Peyer's patch (tissue), 4 donors: ENCODE measurements at places on chromosomes 12 and 14. TPM values are rescaled to one million over a fixed set of nuclear protein-coding genes. Genes with fewer than 3 reads are reported as not detected.

Gene HOXC4
- total RNA-seq, result 1.9 TPM

DNA sequence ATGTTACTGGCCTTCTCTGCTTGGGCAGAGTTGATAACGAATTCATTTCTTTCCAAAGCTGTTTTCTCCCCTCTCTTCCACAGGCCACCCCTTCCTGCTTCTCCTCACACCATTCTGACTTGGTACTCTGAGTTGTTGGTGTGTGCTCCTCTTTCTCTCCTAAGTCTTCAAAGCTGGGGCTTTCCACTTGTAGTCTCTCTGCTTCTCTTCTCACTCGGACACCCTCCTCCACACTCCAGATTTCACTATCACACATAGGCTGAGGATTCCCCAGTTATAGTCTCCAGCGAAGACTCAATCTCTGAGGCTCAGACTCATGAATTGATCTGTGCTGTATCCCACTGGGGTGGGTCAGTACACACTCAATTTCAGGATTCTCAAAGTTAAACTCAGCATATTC lies 201.0 kb downstream of the SSPN start:
- H3K36me3 ChIP-seq, result no peaks in the 10 kb centered on the region
- no peak for DNase-seq
- no peak overlapping the region for H3K27ac ChIP-seq
- H3K4me1 ChIP-seq, result no peaks in the 10 kb centered on the region
- no peak overlapping the region for H3K4me3 ChIP-seq

Gene EMP1
- 37.1 TPM for total RNA-seq

Gene NEMF
- total RNA-seq, result 171 TPM

DNA sequence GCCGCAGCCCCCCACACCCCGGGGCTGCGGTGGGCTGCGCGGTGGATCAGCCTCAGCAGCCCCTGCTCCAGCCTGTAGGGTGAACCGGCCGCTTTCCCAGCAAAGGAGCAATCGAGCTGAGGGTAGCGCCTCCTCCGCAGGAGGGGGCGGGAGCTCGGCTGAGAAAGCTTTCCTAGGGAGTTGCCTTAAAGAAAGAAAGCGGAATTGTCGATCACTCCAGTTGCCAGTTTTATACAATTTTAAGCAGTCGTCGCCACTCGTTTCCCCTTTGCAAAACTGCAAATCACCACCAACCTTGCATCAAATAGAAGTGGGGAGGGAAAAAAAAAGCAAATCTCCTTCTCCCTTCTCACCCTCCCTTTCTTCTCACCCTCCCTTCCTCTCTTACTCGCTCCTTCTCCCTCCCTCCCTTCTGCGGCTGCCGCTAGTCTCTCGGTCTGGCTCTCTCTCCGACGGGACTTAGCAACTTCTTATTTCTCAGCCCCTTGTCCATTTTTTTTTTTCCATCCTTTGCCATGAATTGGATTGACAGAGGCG lies at the start of gene PDE3A:
TSS of gene PDE3A (plus strand) at position 424 of the 537 bp plus-strand sequence. CDS start 748 bp downstream, outside the sequence.
- H3K27me3 ChIP-seq, result no peaks in the 10 kb centered on the region
- no peak for DNase-seq
- no peaks in the 10 kb centered on the region for H3K36me3 ChIP-seq
- peak within 1 kb of the TSS; percentile 34 for H3K4me3 ChIP-seq
- H3K4me1 ChIP-seq, result no peaks in the 10 kb centered on the region

Gene ANG
- total RNA-seq, result 20.1 TPM

Gene NTF3
- total RNA-seq, result not detected

DNA sequence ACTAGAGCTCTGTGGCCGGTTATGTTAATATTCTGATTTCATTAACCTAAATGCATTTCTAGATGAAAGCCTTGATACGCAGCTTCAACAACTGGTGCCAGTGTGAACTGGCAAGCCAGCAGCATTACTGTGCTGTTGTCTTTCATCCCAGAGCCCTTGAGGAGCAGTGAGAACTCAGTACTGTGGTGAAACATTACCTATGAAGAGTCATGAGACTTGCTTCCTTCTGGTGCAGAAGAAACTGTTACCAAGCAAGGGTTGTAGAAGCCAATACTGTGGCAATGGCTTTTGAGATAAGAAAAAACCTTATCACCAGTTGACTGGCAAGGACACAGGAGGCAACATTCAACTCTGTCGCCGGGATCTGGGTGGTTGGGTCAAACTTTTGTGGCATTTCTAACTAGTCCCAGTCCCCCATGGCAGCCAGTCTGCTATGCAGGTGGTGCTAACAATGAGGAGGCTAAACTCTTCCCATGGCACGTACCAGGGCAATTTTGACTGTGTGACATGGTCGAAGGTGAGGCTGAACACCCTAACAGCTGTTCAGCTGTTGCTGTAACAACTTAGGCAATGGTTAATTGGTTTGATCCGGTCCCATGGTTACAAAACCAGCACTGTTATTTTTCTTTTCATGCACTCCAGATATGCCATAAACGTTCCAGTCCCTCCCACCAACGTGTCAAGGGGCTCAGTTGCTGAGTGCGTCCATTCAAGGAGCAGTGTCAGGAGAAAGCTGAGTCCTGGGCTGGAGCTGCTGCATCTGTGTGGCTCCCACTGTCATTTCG lies 12.6 kb upstream of the LGALS3 start:
- peak overlapping the region; percentile 64 for H3K27ac ChIP-seq
- no peaks in the 10 kb centered on the region for H3K36me3 ChIP-seq
- H3K4me3 ChIP-seq, result no peak overlapping the region

Gene SPIC
- not detected for total RNA-seq

DNA sequence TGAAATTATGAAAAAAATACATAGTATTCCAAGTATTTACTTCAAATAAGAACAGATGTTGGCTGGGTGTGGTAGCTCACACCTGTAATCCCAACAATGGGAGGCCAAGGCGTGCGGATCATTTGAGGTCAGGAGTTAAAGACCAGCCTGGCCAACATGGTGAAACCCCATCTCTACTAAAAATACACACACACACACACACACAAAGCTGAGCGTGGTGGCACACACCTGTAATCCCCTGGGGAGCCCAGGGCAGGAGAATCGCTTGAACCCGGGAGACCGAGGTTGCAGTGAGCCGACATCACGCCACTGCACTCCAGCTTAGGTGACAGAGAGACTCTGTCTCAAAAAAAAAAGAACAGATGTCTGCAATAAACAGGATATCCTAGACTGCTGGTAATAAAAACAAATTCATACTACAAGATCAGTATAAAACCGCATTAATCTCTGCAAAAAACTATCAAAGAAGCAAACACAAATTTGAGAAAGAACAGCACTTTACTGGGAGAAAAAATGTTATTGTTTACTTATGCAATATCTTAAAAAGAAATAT lies 23.8 kb downstream of the EEA1 start:
- H3K36me3 ChIP-seq, result no peaks in the 10 kb centered on the region
- H3K4me3 ChIP-seq, result no peak overlapping the region
- H3K27ac ChIP-seq, result no peak overlapping the region

DNA sequence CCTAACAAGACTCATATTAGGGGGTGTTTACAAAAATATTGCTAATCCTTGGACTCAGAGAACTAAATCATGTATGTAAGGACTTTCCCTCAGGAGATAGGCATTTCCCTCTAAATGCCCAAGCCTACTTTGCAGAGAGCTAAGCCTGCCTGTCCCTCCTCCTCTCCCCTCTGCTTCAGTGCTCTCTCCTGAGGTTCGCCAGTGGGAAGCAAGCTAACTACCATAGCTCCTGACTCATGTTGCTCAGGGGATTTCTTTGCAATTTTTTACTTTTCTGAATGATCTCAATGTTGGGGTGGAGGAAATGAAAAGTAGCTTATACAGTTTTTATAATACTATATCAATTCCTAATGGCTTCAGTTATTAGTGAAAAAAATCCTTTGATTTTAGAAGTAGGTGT lies 29.6 kb downstream of the IFT43 start:
- no peak overlapping the region for H3K4me3 ChIP-seq
- no peaks in the 10 kb centered on the region for H3K4me1 ChIP-seq
- peaks cover 18% of the 10 kb centered on the region for H3K36me3 ChIP-seq
- H3K27ac ChIP-seq, result no peak overlapping the region

- H3K36me3 ChIP-seq, result no peaks in the 10 kb centered on the region
- no peak for DNase-seq
Observed at GRCh38 chr14:21496453-21496852, 14.7 kb downstream of the METTL3 start.
